ENCODE measurements at places on chromosomes 3 and 15.
A peak's percentile ranks its signal among the peaks of the same experiment; 100 is the strongest.

DNA sequence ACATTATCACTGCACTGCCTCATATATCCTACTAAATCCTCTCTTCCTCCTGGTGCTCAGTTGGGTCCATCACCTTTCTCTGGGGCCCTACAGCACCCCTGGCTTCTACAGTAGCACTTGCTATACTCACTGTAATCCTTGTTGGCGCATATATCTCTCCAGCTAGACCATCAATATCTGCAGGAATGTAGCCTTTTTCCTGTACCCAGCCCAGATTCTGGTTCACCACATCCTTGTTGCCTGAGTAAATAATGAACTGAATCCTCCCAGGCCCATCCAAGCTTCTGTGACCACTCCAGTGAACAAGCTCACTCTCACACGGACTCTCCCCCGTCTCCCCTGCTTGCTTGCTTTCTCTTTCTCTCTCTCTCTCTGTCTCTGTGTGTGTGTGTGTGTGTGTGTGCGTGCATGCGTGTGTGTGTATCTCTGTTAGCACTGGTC is 62.5 kb upstream of the LIPC start:
- peak; percentile 51 for DNase-seq

- DNase-seq: no peak
Observed at GRCh38 chr15:55588815-55589115, 620 bp upstream of the PYGO1 start.

GRCh38 chr3:48528754-48529153 is 24.8 kb upstream of the SHISA5 start:
- DNase-seq: no peak

DNA sequence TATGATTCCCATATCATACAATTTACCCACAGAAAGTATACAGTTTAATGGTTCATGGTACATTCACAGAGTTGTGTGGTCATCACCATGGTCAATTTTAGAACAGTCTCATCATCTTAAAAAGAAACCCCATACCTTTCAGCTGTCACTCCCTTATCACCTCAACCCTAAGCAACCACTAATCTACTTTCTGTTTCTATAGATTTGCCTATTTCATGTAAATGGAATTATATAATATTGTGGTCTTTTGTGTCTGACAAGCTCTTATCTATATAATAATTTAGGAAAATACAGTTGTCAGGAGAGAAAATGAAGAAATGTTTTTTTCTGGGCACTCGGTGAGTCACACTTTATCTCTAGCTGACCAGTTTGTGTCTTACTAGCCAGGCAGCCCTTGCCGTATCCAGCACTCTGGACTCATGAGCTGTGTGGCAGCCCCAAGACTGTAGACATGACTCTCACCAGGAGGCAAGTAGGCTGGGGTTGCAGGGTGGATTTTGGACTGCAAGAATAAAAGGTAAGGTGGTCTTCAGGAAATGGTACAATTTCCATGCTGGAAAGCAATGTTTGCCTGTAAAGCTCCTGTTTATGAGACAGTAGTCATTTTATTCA is 234.6 kb downstream of the THRB start:
- DNase-seq: no peak

DNA sequence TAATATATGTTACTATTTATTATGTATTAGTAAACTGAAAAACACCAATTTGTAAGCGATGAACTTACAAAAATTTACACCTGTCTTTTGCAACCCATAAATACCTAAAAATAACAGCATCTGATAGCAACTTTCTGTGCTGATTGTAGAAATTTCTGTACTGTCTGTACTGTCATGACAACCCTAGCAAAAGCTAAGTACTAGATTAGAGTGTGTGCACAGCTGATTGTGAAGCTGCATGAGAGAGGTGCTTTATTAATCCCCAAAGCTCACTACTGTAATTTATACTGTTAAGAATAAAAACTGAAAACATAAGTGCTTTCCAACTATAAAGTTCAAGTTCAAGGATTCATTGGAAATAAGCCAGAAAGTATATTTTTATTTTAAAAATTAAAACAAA is 815 bp downstream of the BCL2A1 start:
- DNase-seq: no peak

DNA sequence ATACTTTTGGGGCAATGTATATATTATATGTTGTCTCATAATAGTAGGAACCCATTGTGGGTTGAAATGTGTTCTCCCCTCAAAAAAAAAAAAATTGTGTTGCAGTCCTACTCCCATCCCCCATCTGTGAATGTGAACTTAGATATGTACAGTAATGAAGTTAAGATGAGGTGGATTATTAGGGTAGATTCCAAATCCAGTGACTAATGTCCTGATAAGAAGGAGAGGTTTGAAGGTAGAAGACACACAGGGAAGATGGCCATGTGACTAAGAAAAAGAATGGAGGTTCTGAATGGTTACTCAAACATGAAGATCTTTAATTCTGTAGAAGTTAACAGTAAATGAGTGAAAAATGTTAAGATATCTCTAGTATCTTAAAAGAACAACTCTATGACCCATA is 3.0 kb upstream of the ATOSA start:
- DNase-seq: no peak

GRCh38 chr3:18790384-18790783 is 357.9 kb upstream of the KCNH8 start:
- DNase-seq: no peak

- no peak for DNase-seq
Observed at GRCh38 chr3:183324083-183324482, 71.0 kb downstream of the B3GNT5 start.

GRCh38 chr3:66856533-66856932 is 141.6 kb upstream of the KBTBD8 start:
- DNase-seq: no peak

DNA sequence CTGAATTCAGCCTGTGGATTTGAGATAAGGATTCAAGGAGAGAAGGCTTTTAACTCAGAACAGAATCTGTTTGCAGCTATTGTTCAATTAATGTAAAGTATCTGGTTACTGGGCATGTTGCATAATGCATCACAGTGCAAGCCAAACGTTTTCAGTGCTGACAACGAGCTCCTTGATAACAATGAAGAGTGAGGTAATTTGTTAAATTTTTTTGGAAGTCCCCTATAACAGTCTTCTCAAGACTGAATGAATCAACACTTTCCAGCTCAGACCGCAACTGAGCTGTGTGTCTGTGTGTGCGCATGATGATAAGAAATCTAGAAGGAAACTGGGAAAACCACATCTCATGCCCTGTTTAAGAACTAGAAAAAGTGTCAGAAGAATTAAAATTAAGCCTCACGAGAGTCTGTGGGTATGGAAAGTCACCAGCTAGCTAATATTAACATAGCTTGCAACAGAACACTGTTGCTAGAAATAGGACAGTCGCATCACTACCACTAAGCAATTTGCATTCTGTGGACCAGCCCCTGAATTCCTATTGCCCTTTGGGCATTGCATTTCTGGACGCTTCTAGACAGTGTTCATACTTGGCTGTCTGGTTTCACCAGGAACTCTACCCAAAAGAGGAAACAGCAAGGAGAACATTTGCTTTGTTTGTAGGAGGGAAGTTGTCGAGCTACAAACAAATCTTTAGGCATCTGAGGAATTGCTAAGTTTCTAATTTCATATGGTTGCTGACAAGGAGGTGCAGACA is 43.7 kb upstream of the ATP2C1 start:
- DNase-seq: no peak

DNA sequence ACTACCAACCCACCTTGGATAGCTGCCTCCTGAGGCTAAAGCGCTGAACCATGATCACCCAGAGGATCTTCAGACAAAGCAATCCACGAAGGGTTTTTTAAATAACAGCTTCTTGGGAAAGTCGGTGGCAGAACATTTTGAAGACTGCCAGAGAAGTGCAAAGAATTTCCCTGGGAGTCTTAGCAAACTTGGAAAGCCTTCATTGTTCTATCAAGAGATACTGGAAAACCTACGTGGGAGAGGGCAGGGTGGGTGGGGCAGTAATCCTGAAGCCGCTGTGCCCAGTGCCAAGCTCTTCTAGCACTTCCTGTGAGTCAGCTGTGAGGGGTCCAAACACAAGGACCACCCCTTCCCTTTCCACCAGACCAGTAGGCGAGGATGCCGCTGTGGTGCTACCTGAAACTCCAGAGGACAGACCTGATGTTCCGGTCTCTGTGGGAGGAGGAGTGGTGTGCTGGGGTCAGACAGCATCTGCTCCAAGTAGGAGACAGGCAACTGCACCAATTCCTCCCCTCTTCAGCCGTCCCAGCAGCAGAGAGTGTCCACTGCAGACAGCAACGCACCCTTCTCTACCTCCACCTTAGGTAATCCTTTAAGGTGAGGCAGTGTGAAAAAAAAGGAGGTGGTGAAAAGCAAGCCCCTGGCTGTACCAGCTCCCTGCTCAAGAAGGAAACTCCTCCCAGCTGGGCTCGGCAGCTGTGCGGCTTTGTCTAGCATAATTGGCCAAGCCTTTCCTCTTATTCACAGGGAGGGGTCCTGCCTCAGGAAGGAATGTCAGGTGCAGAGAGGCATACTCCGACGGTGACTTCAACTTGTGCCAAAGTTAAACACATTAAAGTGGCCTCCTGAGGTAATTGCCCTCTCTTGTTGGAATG is 99.0 kb downstream of the TMCC1 start:
- peak; percentile 89 for DNase-seq

GRCh38 chr3:159988617-159989271 is at the start of gene IL12A:
IL12A (plus strand) TSS chr3:159988835.
- DNase-seq: peak; percentile 56

DNA sequence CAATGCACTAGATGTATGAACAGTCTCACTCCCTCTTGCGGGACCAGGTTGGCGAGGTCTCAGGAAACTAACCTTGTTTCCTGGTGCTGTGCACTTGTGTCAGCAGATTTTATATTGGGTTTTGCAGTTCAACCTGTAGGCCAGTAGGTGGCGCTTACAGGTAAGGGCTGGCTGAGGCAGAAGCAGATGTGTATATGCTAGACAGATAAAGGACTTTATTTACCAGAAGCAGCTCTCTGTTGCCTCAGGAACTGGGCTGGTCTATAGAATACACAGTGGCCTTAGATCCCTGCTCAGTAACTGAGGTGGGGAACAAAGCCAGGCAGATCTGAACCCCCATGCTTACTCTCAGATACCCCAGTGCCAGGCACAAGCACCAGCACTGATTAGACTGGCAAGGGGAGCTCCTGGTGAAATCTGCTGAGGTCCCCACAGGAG is 296.8 kb downstream of the DOCK3 start:
- peak; percentile 42 for DNase-seq

DNA sequence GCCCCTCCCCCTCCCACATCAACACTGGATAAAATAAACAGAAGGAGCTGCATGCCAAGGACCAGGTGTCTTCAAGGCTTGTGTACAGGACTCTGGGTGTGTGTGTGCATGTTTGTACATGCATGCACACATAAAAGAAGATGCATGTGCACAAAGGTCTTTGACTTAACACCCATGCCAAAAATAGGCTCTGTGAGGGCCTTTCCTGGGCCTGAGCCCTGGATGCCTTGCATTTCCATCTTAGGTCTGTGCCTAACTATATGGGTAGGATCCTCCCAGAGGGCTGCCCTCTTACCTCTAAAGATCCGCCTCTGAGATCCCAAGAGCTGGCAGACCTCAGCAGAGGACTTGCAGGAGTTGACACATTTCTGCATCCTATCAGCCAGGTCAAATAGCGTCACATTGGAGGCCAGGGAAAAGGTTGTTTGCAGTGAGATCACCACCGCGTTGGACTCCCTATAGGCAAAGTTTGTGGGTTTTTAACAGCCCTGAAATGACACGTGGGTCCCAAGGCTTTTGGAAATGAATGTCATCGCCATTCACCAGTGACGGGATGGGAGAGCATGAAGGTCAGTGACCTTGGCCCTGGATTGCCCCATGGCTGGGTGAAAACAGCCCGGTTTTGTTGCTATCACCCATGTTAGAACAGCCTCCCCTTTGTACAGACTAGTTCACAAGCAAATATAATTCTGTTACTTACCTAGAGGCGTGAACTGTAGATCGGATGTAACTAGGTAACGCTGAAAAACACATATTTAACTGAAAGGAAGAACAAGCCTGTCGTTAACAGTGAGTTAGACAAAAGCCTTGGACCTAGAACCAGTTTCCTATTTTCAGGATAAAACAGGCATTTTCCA is 54.0 kb downstream of the HEG1 start:
- no peak for DNase-seq

GRCh38 chr15:85598718-85599398 is 195.9 kb downstream of the KLHL25 start:
- DNase-seq: no peak

DNA sequence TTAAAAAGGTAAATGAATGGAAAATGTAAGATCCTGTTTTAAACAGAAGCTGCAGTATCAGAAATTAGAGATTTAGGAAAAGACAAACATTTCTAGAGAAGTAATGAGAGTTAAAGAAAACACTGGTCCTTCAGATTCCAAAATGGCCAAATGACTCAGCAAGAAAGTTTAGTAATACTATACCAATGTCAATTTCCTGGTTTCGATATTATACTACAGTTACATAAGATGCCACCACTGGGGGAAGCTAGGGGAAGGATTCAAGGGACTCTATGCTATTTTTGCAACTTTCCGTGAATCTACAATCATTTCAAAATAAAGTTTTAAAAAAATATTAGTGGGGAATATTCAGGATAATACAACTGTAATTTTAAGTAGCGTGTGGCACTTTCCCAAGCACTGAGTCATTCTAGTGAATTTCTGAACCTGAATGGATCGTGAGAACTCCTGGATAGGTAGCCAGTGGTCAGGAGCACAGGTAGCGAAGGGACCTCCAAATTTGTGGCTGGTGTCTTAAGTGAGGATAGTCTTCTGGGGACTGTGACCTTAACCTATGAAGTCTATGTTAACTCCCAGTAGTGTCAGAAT is 37.6 kb downstream of the TMCC1 start:
- DNase-seq: peak; percentile 25

DNA sequence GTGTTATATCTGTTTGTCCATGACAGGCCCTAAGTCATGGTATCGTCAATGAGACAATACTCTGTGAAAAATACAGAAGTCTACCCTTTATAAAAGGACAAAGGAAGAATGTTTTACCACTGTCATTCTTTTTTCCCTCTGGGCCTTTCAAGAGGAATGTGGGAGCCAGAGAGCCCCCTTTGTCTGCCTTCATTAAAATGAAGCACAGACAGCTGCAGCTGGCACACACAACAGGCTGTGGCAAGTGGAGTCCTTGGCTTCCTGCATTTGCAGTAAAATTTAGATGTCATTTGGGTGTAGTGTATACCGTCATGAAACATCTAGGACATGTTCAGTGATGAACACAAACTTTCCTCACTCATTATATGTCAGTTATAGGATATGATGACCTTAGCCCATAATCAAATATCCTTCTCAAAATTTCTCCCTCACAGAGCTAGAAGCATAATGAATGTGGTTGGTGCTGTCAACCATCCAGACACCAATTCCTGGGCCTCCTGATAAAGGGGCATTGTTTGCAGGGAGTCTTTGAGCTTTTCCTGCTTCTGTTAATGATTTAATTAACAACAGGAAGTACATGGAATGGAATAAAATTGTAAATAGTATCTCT is 76.4 kb downstream of the DHX36 start:
- DNase-seq: peak; percentile 58

DNA sequence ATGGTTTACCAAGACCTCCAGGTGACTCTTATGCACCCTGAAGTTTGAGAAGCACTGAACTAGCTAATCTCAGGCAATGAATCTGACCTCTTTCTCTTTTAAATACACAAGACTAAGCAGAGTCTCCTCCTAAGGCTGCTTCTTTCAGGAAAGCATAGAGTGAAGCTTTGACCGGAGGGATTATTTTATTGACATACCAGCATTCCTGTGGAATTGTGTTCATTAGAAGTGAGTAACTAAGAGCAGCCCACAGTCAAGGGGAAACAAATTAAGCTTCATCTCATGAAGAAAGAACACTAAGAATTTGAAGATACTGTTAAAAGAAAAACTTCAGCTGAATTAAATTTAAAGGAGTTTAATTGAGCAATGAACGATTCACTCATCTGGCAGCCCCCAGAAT is 963.5 kb downstream of the NTRK3 start:
- no peak for DNase-seq

GRCh38 chr15:48806151-48806550 is 4.7 kb downstream of the CEP152 start:
- DNase-seq: no peak

GRCh38 chr3:53672981-53673380 is 173.2 kb downstream of the CHDH start:
- DNase-seq: no peak
